ENCODE measurements at places on chromosomes 3 and 15.

DNA sequence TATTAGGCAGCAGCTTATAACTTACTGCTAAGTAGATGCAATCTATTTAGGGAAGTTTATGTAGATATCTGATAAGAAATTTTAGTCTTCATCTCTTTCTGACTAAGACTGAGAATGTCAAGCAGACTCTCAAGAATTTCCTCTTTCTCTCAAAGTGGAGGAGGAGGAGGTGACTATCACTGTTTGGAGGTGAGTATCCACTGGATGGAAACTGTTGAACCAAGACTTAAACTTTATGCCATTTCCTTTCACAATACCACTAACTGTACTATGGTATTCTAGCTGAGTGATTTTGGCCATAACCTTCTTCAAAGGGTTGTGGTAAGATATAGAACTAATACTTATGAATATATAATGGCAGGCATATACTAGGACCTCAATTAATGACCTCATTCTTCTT is 64.6 kb downstream of the TPRG1 start:
- no peak for DNase-seq

GRCh38 chr3:156509189-156510174 is 45.4 kb downstream of the SSR3 start:
- DNase-seq, result peak; percentile 55

DNA sequence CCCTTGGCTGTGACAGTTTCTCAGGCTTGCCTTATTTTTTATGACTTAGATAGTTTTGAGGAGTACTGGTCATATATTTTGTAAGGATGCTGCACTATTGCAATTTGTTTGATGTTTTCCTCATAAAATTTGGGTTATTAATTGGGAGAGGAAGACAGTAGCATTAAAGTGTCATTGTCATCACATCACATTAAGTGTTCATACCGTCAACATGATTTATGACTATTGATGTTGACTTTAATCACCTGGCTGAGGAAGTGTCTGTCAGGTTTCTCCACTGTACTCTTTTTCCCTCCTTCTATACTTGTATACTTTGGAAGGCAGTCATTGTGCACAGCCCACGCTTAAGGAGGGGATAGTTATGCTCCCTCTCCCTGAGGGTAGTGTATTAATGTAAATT is 26.9 kb downstream of the TRIM69 start:
- DNase-seq, result no peak

DNA sequence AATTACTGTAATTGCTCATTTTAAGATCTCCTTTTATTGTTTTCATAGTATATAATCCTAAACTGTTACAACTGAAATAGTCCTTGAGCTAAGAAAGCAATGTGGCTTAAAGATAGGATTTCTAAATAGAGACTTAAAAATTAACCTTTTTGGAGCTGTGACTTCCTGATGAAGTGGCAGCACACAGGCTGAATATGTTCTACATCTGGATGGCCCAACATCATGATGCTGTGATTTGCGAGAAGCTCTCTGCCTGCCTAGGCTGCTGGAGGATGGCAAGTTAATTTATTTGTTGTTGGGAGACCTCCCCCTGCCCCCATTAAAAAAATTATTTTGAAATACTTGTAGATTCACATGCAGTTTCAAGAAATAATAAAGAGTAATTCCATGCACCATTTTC is 134.5 kb downstream of the IGF1R start:
- DNase-seq, result no peak

DNA sequence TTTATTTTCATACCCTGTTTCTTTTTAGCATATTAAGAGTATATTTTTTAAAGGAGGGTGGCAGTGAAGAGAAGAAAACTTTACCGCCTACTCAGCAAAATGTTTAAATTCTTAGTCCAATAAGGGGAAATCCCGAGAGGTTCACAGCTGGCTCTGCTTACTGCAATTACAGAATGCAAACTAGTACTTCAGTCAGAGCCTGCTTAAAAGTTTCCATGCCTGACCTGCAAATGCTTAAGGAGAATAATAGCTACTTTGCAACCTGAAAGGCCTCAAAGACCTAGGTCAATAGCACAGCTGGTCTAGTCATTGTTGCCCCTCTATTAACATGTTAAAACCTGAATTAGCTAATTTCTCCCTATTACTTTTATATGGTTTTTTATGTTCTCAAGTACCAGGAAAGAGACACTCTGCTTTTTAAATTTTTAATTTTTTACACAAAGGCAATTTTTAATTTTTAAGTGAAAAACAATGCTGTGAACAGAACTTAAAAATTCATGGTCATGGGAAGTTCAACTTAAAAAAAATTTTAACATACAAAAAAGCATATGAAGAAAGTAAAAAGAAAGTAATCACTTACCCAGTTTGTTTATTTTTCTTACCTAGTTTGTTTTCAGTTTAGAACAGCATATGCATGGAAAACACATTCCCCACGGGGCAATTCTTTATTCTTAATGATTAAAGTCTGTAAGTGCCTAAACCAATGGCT is 79.2 kb downstream of the P3H2 start:
- DNase-seq, result no peak

- DNase-seq, result no peak
Measured at GRCh38 chr3:4693620-4694019, 200.5 kb downstream of the ITPR1 start.

DNA sequence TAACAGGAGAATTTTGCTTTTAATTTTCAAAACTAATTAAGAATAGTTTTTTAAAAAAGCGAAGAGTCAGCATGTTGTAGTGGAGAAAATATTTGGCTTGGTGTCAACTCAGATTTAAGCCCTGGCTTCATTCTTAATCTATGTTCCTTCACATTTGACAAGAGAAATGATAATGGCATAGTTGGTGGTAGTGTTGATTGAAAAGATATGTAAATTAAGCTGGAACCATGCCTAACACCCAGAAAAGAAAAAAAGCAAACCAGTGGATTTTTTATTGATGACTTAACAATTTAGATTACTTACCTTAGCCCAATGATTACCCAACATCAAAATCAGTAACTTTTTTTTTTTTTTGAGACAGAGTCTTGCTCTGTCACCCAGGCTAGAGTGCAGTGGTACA is 27.4 kb downstream of the TCAIM start:
- no peak for DNase-seq

DNA sequence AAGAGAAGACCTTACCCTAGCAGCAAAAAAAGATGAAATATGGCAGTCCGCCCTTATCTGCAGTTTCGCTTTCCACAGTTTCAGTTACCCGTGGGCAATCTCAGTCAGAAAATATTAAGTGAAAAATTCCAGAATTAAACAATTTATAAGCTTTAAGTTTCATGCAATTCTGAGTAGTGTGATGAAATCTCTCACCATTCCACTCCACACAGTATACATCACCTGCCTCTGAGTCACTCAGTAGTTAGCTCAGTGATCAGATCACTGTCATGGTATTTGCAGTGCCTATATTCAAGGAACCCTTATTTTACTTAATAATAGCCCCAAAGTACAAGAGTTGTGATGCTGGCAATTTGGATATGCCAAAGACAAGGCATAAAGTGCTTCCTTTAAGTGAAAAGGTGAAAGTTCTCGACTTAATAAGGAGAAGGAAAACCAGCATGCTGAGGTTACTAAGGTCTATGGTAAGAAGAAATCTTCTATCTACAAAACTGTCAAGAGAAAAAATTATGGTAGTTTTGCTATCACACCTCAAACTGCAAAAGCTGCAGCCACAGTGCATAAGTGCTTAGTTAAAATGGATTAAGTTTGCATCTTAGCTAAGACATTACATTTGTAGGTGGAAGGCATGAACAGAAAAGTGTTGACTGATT is 48.1 kb downstream of the HSPBAP1 start:
- DNase-seq, result no peak

DNA sequence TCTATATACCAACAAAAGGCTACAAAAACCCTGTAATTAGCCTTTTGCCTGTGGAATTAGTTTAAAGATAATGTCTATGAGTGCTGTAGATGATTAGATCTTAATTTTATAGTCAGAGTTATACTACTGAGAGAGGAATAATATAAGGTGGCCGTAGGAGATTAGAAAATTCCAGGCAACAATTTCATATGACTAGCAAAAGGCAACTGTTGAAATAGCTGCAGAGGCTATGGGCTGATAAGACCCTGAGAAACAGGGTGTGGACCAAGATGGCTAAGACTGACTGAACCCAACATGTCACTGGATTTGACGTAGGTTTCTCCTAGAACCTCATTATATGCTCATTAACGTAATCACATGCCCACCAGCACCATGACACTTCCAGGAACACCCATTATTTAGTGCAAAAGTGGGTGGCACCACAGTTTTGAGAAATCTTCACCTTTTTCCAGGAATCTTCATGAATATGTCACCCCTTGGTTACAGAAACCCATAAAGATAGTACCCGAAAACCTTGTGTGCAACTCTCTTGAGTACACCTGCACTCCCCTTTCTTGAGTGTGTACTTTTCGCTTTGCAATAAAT is 29.1 kb upstream of the SCG3 start:
- DNase-seq, result no peak

DNA sequence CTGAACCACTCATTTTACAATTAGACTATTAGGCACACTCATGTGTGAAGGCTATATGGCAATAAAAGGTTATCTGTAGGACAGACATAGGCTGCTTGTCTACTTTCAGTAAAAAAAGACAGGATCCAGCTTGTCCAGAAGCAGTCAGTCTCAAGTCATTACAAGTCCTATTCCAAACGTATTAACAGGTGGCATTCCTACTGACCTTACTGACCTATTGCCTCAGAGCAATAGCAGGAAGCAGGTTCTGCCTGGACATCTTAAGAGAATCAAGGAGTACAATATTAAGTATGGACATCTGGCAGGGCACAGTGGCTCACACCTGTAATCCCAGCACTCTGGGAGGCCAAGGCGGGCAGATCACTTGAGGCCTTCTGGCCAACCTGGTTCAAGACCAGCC is 7.0 kb downstream of the CMTM6 start:
- DNase-seq, result no peak

- no peak for DNase-seq
Measured at GRCh38 chr15:88401251-88401995, 65.8 kb downstream of the MRPL46 start.

- DNase-seq, result no peak
Measured at GRCh38 chr15:55282284-55282833, 7.3 kb downstream of the RAB27A start.

DNA sequence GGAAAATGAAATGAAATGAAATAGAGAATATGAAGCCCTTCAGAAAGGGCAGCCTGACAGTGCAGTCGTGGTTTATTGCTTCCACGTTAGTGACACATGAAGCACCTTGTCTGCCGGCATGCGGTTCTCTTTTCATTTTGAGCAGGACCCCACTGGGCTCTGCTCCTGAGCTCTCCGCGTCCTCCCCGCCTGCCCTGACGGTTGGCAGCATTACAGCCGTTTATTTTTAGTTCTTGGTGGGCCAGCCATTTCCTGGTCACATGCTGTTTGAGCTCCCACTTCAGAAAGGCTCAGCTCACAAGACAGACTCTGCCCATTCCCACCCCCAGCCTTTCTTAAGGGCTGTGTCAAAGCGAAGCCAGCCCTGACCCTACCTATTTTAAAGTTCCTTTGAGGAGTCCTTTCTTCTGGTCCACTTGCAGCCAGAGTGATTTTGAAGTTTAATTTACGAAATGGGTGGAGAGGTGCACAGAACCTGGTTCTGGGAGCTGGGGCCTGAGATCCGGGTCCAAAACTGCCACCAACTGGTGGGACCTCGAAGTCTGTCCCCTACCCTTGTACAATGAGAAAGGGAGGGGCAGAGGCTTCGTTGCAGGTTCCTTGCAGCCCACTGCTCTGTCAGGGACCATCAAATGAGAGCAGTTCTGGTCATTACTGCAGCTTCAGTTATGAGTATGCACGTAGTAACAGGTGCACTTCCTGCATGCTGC is 60.1 kb downstream of the MGLL start:
- no peak for DNase-seq
